ENCODE measurements at places on chromosomes 5 and 9.

DNA sequence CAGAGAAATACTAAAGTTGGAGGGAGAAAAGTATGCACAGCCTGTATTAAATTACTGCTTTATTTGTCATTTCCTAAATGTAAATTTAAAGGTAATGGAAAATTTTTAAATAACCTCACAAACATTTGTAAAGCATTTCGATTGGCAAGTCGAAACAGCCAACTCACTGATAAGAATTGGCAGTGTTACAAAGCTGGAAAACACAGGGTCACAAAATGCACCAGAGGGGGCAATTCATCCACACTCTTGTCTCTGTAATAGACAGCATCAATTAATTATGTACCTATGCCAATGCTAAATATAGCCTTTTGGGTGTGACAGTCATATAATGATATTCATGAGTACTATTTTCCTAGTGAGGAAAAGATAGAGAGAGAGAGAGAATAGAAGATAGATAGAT is 140.6 kb upstream of the PRLR start:
- DNase-seq, result no peak

GRCh38 chr9:99181621-99182020 is 40.1 kb downstream of the ALG2 start:
- no peak for DNase-seq

DNA sequence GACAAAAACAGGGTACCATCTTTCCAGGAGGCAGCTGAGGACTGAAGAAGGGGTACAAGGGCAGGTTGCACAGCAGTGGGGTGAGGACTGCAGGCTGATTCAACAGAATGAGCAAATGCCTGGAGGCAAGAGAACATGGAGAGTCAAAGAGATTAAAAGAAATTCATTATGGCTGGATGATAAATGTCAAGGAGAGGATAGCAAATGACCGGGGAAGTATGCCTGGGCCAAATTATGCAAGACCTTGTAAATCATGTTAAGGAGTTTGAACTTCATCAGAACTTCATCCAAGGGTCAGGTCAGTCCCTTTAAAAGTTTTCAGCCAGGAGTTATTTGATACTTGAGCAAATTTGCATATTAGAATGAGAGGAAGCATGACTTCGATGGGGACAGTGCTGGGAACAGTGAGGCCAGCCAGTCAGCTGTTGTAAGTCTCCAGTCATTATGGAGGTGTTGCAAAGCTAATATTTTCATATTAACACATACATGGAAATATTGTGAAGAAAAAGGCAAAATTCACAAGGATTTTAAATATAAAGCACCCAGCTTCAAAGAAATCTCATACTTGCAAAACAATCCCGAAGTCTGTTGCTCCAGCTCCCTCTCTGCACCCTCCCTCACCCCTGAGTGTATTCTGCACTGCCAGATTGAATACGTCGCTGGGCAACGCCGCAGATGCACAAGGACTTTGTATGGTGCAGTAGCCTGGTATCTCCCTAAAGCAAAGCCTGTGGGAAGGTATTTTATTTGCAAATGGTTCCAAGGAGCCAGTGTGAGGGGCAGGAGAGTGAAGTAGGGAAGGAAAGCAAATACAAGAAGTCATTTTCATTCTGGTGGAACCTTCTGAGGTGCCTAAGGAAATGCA is 509.8 kb upstream of the TLE4 start:
- peak; percentile 2 for DNase-seq

DNA sequence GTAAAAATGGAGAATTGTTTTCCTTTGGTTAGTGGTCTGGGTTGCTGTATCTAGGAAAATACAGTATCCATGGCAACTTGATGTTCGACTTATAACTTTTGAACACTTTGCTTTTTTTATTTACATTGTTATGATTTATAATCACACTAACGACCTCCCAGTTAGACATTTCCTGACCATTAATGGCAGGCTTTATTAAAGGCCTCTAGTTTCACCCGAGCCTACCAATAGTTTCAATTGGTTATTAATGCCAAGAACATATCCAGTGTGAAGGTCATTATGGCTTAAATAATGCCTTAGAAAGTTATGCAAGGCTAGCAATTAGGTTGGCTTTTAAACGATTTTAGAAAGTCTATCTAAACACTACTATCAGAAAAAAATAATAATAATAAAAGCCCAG is 452.0 kb downstream of the DMRTA1 start:
- DNase-seq, result no peak

- peak; percentile 75 for DNase-seq
Measured at GRCh38 chr9:99345451-99345850, 123.4 kb downstream of the SEC61B start.

GRCh38 chr5:77629509-77630113 is 8.9 kb downstream of the OTP start:
- DNase-seq, result no peak

GRCh38 chr5:154962494-154962893 is 21.6 kb downstream of the MRPL22 start:
- DNase-seq, result no peak

- no peak for DNase-seq
Measured at GRCh38 chr9:108086624-108087023, 597.1 kb upstream of the KLF4 start.

DNA sequence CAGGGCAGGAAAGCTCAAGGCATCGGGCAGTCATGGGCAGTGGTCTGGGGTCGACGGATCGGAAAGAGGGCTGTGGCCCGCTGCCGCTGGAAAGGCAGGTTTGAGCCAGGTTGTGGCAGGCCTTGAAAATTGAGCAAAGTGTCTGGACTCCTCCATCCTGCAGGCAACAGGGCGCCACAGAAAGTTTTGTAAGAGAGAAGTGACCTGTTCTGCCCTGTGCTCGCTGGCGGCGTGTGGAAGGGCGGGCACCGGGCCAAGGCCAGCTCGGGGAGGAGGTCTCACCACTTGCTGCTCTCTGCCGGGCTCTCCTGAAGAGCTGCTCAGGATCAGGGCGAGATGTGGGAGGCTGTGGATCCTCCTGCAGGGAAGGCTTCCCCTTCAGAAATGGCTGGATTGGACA is 41.4 kb upstream of the FAT2 start:
- no peak for DNase-seq

- DNase-seq, result no peak
Measured at GRCh38 chr5:102290004-102290403, 6.1 kb downstream of the SLCO4C1 start.

- DNase-seq, result no peak
Measured at GRCh38 chr5:71589903-71590302, 2.8 kb downstream of the MCCC2 start.

DNA sequence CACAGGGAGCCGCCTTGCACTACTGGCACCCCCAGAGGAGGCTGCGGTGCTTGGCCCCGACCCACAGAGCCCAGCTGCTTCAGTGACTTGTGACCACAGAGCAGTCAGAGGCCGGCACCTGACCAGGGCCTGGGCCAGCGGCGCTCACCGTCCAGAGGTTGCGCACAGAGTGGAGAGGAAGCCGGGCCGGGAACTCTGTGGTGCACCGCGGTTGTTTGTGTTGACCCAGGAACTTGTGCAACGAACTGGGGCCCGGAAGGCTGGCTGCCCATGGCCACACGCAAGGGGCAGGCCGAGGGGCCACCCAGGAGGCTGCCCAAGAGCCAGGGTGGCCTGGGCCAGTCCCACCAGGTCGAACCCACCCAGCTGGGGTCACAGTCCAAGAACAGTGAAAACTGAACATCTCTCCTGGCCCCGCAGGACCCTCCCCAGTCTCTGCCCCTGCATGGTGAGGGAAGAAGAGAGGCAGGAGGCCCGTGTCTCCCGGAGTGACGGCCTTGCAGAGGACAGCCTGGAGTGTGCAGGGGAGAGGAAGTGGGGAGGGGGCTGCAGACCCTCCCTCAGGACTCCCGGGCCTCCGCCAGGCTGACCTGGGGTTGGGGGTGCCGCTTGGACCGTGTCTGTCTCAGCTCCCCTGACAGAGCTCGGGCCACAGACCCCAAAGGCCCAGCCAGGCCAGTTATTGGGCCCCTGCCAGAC is 42.8 kb upstream of the EGFL7 start:
- no peak for DNase-seq
